Left cardiac atrium (tissue), 4 donors: ENCODE measurements at places on chromosomes 1 and 21.

DNA sequence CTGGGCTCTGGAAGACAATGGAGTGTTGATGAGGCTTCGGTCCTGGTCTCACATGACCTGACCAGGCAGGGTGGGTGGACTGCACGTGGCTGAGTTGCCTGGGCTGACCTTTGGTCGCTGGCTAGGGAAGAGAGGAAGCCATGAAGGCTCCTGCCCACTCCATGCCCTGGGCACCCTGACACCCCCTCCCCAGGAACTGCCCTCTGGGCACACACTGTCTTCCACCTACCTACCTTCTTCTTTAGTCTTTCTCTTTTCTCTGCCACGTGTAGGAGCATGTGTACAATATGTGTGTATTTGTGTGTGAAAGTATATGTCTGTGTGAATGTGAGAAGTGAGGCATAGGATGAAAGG is 15.1 kb downstream of the POU3F1 start:
- DNase-seq: no peak

- DNase-seq: no peak
These were observed 81.5 kb downstream of the ZNF281 start for GRCh38 chr1:200328379-200328778.

DNA sequence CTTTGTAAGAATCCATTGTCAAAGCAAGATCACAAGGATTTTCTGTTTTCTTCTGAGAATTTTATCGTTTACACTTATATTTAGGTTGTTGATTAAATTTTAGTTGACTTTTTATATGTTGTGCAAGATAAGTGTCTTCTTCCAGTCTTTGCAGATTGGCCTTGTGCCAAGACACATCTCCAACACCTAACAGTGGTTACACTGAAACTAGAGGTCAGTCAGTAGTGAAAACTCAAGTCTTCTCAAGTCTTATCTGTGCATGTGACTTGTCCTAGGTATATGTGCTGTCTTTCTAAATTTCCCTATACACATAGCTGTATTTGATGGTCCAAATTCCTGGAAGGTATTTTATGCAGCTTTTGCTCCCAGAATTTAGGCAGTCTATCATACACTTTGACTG is 1183.2 kb upstream of the B3GALT2 start:
- no peak for DNase-seq

GRCh38 chr21:15140321-15141019 is 75.7 kb upstream of the NRIP1 start:
- peak; percentile 30 for DNase-seq

DNA sequence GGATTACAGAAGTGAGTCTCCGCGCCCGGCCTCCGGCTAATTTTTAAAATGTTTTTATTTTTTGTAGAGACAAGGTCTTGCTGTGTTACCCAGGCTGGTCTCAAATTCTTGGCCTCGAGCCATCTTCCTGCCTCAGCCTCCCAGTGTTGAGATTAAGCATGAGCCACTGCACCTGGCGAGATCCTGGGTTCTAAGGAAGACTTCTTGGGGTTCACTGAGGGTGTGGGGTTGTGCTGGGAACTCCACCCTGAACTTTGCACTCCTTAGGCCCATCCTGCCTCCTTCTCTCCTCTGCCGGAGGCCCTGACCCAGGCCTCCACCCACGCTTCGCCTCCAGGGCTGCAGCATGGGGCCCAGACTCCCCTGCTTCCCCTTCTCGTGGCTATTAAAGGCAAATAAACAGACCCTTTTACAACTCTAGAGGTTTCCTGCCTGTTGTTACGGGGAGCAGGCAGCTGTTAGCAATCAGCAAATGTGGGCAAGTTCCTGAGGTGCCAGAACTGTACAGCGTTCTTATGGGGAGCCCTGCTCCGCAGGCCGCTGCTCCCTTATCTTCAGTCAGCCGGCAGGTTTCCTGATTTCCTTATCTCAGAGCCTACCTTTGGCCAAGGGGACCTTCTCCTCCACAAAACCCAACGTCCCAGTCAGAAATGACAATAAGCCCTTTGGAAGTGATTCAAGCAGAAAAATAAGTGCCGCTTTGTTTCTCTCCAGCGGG is 41.0 kb upstream of the LIN9 start:
- DNase-seq: no peak
